IPS-NIHi11 (cell line): ENCODE measurements at places on chromosomes 11 and 22.
A peak's percentile ranks its signal among the peaks of the same experiment; 100 is the strongest.

- peak; percentile 57 for DNase-seq
Observed at GRCh38 chr11:62030071-62030684, 62.7 kb upstream of the FTH1 start.

- no peak for DNase-seq
Observed at GRCh38 chr11:61098778-61099177, 3.5 kb upstream of the CD5 start.

- no peak for DNase-seq
Observed at GRCh38 chr11:13851691-13852090, 110.8 kb upstream of the SPON1 start.

GRCh38 chr22:25113316-25113721 is 86.3 kb upstream of the CRYBB3 start:
- no peak for DNase-seq

DNA sequence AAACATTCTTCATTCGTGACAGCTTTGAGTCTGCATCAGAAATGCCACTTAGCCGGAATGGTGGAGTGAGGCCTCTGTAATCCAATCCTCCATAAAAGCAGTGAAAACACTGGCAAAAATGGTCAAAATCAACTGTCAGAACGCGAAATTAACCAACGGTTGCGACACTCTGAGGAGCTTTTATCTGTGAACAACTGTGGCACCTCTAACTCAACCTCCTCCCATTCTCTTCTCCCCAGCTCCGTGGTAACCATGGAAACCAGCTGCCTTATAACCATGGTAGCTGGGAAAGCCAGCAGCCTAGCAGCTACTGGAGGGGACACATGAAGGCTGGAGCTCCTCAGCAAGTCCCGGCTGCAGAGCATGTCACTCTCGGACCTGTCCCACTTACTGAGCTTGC is 20.3 kb downstream of the AP2A2 start:
- DNase-seq = peak; percentile 53

- DNase-seq = no peak
Observed at GRCh38 chr22:50504369-50505211, 2.9 kb downstream of the LMF2 start.

DNA sequence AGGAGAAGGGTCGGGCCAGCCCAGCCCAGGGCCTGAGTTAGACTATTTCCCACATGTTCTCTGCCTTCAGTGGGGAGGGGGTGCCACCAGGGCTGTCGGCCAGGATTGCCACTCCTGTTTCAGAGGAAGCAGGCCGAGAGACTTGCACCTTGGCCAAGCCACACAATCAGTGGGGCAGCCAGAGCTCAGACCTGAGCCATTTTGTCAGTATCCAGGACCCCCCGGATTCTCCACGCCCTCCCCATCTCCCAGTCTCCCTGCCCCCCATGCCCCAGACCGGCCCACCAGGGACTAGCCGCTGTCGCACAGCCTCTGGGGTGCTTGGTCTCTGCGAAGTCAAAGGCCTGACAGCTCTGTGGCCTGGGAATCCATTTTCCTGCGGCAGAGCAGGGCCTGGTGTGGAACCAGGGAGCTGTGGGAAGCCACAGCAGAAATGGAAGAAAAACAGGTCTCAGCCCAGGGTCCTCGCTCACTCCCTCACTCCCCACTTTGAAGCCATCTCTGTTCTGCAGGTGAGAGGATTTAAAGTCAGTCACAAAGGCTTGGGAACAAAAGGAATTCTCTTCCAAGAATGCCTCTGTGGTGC is 25.5 kb upstream of the MGAT3 start:
- DNase-seq = no peak

DNA sequence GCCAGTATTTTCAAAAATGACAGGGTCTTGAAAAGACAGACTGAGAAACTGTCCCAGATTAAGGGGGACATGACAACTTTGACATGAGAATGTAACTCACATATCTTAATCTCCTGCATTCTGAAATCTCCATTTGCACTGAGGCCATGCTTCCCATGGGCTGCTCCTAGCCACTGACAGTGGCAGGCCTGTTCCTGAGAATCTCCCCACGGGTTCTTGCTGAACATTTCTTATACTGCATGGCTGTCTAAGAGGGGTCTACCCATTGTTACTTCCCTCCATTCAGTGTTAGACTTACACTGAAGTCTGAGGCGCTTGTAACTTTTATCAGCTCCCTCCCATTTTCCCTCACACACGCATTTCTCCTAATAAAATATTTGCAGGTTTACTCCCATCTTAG is 1.5 kb downstream of the CEP295 start:
- DNase-seq = no peak

DNA sequence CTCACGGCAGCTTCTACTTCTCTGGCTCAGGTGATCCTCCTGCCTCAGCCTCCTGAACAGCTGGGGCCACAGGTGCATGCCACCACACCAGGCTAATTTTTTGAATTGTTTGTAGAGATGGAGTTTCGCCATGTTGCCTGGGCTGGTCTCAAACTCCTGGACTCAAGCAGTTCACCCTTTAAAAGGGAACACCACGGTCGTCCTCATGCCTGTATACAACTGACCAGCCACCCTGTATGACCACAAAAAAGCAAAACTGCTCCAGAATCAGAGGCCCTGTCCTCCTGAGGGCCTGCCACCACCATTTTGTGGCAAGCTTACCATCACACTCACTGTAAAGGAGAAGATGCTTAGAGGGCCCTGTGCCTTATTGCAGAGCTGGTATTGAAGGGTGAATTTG is 2.2 kb downstream of the GLB1L3 start:
- no peak for DNase-seq

- no peak for DNase-seq
Observed at GRCh38 chr11:117839936-117840813, 15.6 kb upstream of the FXYD2 start.

DNA sequence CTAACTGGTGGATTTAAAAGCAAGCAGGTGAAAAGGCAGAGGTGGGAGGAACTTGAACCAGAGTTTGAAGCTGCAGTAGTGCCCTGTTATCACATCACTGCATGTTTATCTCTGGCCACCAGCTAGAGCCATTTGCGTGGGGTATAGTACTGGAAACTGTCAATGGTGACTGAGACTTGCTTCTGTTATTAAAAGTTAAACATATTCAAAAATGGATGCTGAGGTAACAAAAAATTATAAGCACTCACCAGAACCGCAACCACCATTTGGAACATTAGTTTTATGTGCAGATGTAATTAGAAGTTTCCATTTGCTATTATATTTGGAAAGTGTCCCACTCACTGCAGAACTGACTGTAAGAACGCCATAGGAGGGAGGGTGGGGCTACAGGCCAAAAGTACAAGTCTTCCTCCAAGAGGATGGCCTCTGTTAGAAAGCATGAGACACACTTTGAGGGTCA is 1.2 kb upstream of the CD59 start:
- DNase-seq = no peak

- DNase-seq = peak; percentile 85
Observed at GRCh38 chr11:77115181-77115611, 12.6 kb downstream of the OMP start.

DNA sequence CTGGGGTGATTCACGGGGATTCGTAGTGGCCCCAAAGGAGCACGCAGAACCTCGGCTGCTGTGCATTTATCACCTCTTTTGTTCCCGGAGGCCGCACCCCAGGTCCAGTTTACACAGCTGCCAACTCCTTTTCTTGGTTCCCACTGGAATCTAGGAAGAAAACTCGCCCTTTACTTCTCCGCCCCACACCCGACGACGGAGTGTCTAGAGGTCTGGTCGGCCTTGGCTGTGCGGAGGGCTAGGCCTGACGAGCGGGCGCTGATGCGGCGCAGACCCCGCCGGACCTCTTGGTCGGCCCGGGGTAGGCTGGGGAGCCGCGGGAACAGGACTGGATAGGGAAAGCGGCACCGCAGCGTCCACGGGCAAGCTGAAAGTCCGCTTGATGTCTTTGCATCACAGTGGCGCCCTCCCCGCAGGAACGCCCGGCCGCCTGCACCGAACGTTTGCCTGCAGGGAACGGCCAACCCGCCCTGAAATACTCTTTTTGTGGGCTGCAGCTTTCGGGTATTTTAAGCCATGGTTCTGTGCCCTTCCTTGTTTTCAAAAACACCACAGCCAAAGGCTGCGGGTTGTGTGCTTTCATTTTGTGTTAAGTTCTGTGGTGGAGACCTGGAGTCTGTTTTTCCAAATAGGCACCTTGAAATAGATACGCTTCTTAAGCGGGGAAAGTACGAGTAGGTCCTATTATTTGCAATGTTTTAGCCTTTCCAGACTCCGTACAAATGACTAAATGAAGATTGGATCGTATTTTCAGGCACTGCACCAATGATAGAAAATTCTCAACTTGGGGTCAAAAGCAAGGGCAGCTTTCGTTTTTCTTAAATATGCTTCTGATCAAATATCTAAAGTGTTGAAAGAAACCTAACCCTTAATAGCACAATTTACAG is 829 bp upstream of the ZBED5 start:
- DNase-seq = peak; percentile 56

DNA sequence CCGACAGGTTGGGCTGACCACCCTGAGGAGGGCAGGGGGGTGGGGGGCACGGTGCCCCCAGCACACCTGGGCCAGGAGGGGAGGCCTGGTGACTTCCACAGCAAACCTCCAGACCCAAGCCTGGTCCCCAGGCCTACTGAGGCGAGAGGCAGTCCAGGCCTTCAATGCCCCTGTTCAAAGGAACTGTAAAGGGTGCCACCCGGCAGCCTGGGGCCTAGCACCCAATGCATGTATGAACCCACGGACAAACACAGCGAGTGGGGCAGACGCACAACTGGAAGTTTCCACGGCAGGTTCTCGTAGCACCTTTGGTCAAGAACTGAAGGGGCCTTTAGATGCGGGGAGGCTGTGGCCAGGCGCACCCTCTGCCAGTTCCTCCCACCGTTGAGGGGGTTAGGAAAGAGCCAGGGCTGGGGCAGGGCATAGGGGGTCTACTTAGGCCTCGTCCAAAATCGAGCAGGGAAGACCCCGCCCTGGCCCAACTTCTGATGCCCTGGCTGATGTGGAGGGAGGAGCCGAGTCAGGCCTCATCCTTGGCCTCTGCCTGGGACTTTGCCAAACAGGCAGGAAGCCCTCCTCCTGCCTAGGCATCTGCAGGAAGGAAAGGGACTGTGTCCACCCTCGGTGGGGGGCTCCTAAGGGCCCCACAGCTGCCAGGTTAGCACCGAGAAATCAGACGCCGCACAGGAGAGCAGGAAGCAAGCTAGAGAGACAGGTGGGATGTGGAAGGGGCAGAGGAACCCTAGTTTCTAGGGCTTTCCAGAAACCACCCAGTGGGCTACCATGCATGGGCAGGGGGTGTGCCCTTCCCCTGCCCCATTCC is 6.6 kb downstream of the CBX6 start:
- no peak for DNase-seq

DNA sequence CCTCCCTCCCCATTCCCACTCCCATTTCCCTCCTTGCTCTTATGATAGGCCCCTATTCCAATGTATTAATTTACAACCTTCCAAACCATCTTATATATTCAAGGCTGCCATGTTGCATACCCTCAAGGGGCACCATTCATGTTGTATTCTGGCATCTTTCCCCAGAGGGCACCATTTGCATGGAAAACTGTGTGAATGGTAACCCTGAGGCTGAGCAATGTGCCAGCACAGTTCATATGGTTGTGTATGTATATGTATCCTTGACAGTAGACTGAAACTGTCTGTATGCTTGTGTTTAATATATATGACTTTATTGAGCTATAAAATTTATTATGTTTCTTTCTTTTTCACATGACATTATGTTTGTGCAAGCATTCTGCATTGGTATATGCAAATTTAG is 7.3 kb downstream of the RASSF10 start:
- no peak for DNase-seq

GRCh38 chr11:64832467-64833197 is 11.8 kb downstream of the CDC42BPG start:
- no peak for DNase-seq

DNA sequence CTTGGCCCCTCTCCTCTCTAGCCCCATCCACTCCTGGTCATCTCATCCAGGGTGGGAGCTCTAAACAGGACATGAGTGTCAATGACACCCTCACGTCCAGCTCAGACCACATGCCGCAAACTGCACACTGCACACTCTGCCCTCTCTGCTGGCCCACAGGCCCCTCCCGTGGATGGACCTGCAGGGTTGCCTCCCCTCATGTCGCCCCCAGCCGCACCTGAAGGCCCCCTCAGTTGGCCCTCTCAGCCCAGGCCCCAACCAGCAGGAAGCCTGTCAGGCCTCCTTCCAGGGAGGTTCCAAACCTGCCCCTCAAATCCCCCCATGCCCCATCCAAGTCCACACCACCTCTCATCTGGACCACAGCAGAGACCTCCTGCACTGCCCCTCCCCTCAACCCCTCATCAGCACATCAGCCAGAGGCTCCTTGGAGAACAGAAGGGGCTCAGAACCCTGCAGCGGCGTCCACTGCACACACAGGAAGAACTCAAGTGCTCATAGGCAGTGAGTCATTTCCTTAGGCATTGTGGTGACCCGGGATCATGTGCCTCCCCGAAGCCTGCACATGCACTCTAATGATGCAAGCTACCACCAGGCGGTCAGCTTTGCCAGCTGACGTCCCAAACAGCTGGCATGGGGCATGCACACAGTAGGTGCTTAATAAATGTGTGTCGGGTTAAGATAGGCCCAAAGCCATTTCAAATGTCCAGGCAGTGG is 12.9 kb upstream of the CDKN1C start:
- no peak for DNase-seq

GRCh38 chr11:95883381-95883780 is 40.5 kb downstream of the MTMR2 start:
- DNase-seq = no peak

DNA sequence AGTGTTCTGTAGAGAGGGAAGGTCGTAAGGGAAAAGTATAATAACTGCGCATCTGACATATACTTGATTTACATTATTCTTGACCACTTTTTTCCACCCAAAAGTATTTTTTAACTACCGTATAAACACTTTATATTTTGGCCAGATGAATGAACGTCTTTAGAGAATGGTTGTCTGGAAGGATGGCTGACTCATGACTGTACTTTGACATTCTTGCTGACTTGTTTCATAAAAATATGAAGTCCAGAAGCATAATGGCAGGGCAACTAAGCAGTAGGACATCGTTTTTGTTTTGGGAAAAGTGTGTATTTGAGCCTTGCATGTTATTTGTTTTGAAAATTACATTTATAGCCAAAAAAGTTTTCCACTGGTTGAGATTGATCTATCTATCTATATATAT is 110.0 kb downstream of the OSBP2 start:
- DNase-seq = no peak

DNA sequence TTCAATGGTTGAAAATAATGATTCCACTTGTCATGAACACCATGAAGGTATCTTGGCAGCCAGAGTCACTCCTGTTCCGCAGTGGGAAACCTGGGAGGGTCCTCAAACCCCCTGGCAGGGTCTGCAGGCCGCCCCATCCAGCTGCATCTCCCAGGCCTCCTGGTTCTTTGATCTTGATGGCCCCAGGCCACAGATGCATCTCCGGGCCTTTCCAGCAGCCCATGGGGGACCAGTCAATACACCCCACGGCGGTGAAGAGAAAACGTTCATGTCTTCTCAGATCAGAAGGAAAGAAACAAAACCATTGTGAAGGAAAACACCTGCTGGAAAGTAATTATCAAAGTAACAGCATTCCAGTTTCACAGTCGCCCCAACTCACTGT is 1.8 kb upstream of the TTLL8 start:
- DNase-seq = no peak
